ENCODE measurements at places on chromosomes 3 and 15.

DNA sequence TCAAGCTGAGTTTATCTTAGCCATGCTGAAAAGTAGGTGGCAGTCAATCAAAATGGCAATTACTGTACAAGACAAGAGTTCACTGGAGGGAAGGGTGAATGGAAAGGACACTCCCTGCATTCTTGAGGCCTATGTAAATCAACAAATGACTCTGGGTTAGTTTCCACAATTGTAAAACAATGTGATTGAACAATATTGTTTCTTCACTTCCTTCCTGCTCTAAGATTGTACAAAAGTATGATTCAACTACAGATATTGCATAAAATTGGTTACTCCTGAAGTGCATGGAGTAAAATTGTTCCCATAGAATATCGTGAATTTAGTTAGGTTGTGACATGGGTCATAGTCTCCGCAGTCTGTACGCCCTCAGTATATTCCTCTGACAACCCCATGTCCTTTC, 277.6 kb downstream of the LPP start:
- DNase-seq, result no peak

- DNase-seq, result no peak
Observed at GRCh38 chr15:76060118-76060989, 569 bp downstream of the TMEM266 start.

DNA sequence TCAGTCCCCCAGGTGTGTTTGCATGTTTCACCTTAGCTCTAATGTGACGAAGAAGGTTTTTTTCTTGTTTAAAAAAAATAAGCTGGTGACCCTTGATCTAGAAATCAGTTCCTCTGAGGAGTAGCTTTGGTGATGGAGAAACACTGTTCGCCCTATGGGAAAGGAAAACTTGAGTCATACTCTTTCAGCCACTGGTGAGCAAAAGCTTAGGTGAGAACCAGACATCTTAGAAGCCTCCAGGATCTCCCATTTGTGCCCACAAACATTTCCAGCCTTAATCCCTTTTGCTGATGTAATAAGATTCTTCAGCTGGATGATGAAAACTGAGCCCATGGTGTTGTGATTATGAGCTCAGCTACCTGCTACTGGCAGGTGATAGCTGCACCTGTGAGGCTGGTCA, 37.8 kb downstream of the SLC27A2 start:
- no peak for DNase-seq

GRCh38 chr15:68305420-68305871, 27.9 kb downstream of the FEM1B start:
- DNase-seq, result peak; percentile 78

GRCh38 chr3:25708036-25708435, 43.3 kb upstream of the TOP2B start:
- no peak for DNase-seq

DNA sequence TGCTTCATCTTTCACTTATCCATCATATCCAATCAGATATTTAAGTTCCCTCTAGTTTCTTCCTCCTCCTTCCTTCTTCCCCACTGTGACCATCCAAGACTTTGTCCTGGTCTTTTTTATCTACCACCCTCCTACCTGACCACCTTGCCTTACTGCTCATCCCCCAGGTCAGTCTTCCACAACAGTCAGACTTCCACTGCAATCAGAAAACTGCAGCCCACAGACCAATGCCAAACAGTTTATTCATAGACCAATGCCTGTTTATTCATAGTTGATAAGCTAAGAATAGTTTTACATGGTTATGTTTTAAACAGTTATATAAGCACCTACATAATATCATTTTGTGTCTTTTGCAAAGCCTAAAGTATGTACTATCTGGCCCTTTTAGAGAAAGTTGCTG, 65.5 kb downstream of the TRIM69 start:
- no peak for DNase-seq

DNA sequence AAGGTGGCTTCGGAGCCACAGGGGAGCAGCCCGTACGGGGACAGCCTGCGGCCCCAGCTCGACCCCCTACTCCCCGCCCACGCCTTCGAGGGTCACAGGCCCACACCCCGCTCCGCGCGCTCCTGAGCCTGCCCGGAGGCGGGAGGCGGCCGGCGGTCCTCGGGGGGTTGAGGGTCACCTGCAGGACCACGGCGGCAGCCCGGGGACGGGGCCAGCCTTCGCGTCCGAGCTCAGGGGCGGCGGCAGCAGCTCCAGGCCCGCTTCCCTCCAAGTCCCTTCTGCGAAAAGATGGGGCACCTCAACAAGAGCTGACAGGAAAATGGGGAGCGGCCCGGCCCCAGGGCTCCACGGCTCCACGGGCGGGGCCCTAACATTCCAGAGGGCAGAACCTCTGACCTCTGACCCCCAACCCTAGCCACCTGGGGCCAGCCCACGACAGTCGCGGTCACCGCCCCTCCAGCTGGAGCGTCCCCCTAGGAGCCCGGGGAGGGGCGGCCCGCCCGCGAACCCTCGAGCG, 428 bp downstream of the LYSMD4 start:
- no peak for DNase-seq

DNA sequence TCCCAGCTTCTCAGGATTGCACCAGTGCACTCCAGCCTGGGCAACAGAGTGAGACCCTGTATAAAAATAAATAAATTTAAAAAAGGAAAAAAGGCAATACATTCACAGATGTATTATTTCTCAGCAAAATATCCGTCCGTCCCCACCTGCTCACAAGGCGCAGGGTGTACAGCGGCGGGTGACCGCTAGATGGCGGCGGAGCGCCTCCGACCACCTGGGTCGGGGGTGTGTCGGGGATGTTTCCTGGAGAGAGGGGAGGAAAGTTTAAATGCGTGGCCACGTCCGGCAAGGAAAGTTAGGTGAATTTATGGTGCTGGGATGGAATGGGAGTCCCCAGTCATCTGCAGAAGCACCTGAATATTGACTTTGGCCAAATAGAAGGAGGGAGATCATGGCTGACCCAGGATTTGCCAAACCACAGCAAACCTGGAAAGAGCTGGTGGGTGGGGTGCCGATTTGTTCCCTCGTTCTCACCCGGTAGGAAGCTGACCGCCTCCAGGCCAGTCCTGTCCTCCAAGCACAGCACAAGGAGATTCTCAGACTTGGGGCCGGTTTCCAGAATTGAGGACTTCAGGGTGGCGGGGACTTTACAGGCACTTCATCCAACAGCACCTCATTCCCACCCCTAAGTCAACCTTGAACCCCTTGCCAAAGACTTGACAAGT, 88.3 kb downstream of the TMEM266 start:
- no peak for DNase-seq

GRCh38 chr15:71261909-71262308, 146.6 kb downstream of the THSD4 start:
- DNase-seq, result no peak

- no peak for DNase-seq
Observed at GRCh38 chr3:73542136-73542535, 82.6 kb downstream of the PDZRN3 start.

DNA sequence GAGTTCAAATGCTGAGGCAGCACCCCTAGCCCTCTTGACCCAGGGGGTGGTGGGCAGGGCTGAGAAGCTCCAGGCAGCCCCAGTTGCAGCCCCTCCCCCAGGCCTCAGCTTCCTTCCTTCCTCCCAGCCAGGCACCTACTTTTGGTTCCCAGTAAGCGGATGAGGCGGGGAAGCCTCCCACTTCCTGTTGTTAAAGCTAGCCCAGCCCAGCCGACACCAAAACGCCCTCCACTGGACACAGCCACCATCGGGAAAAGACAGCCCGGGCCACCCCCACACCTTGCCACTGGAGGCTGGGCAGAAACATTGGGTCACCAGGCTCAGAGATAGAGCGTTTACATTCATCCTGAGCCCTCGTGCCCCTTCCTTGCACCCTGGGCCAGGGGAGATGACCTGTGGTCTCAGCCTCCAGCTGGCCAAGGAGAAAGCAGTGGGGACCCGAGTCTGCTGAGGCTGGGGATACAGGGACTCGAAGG, 3.5 kb downstream of the DUSP7 start:
- peak; percentile 96 for DNase-seq

GRCh38 chr3:77446761-77447160, 406.9 kb downstream of the ROBO2 start:
- no peak for DNase-seq

- DNase-seq, result no peak
Observed at GRCh38 chr3:141421639-141422319, 53.5 kb downstream of the ZBTB38 start.

- DNase-seq, result no peak
Observed at GRCh38 chr15:58852347-58852746, 81.1 kb downstream of the SLTM start.

- no peak for DNase-seq
Observed at GRCh38 chr3:184380627-184381260, 890 bp downstream of the CHRD start.

- no peak for DNase-seq
Observed at GRCh38 chr3:111862415-111862814, 3.4 kb downstream of the PHLDB2 start.

- DNase-seq, result no peak
Observed at GRCh38 chr3:112635674-112636073, 5.3 kb downstream of the CCDC80 start.

- no peak for DNase-seq
Observed at GRCh38 chr3:8651418-8652323, 7.1 kb upstream of the SSUH2 start.

GRCh38 chr3:31412832-31413231, 119.9 kb upstream of the STT3B start:
- no peak for DNase-seq

DNA sequence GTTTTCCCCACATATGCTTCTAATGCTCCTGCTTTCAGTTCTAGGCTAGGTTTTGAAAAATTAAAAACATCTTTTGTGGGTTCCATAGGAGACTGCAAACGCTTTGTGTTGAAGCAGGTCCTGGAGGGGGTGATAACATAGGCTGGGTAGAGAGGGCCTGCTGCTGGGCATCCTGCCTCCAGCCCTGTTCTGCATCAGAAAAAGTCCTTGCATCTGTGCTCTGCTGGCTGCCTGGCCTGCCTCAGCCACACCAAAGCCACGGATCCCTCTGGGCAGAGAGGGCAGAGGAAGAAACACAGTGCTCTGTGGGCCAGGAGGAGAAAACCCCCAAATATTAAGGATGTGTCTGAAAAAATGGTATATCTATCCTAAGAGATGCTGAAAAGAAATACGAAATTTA, 3.9 kb upstream of the ARPP21 start:
- DNase-seq, result no peak

GRCh38 chr3:134590766-134591165, 60.1 kb downstream of the KY start:
- no peak for DNase-seq

- no peak for DNase-seq
Observed at GRCh38 chr3:195059471-195060216, 211.3 kb downstream of the XXYLT1 start.

DNA sequence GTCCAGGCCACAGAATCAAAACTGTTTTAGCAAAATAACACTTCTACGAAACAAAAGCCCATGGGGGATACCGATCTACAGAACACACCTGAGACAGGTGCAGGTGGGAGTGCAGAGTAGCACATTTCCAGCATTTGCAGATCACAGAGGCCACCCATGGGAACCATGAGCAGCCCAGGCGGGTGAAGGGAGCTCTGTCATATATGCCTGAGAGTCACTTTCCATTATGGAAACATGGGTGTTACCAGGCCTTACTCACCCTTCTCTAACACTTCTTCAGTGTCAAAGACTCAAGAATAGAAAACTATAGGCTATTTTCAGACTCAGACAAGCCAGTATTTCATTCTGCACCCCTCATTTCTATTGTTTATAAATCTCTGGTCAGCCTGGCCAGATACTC, 3.5 kb downstream of the PLA1A start:
- DNase-seq, result no peak

DNA sequence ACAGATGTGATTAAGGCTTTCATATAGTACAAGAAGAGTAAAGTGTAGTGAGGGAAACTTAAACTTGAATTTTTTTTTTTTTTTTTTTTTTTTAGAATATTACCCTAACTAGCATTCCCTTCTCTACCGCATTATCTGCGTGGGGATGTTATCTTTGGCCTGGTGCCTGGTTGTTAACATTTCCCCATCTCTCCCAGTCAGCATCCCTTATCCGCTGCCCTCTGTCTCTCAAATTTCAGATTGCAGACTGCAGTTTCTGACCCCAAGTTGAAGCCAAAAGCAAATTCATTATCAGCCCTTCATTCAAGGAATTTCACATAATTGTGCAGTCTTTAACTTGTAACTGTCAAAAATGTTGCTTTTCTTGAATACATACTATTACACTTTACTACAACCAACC, 353.0 kb downstream of the PLOD2 start:
- DNase-seq, result no peak

- DNase-seq, result no peak
Observed at GRCh38 chr3:110314512-110315114, 757.0 kb upstream of the NECTIN3 start.

DNA sequence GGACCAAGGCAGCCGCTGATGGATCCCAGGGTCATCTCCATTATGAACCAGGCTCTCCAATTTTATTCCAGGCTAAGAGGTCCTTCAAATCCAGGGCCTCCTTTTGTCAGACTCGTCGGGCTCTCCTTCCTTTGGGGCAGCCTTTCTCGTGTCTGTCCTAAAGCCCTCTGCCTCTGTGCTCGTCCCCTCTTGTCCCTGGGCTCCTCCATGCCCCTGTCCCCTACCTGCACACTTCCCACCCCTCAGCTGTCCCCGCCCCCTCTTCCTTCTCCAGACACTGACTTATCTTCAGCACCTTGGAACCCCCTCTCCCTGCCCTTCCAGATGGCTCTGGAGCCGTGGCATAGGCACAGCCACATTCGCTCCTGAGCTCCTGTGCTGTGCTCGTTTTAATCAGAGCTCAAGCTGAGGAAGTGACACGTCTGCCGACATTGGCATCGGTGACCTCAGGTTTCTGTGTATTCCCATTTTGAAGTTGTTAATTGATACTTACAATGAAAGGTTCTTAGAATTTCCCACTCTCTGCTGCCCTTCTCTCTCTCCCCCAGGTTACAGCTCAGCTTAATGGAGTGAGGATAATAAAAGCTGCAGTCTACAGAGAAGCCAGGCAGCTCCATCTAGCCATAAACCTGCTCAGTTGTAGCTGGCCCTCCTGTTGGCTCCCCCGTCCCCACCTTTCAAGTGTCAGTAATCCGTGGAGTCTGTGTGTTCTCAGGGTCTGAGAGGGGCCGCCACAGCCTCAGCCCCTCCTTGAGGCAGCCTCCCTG, 51.1 kb upstream of the SEC22A start:
- DNase-seq, result no peak

GRCh38 chr3:47804577-47804976, 1.6 kb downstream of the DHX30 start:
- no peak for DNase-seq

DNA sequence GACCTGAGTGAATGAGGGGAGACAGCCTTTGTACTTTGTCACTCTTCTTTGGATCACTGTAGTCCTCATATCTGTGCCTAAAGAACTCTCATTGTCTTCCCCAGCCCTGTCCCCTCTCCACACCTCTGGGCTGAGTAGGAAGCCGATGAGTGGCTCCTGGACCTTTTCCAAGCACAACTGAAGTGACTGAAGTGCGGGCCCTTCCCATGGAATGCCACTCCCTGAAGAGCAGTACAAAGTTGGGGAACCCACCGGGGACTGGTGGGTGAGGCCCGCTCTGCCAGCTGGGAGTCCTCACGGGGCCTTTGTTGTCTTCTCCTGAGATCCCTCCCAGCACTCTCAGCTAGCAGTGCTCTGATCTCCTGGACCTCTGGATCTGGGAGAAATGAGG, 90.1 kb downstream of the AAGAB start:
- no peak for DNase-seq

Measured in esophagus muscularis mucosa (tissue), 4 donors.